ENCODE measurements at places on chromosomes 3 and 15.

DNA sequence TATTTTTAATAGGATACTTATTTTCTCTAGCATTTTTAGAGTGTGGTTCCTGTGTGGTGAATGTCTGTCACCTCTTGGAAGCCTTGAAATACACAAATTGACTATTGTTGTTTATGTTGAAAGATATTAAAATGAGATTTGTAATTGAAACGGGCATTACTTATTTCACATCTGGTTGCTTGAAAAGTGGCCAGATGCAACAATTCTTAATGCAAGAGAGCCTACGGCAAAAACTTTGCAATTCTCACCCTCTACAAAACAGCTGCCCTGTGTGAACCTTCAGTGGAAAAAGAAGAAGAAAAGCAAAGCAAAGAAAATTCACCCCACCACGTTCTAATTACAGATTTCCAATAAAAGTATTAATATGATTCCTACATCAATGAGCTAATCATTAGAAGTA, 46.6 kb downstream of the PPARG start:
- no peak for DNase-seq

- DNase-seq = no peak
These were observed 330 bp upstream of the TBC1D2B start for GRCh38 chr15:78077871-78078210.

DNA sequence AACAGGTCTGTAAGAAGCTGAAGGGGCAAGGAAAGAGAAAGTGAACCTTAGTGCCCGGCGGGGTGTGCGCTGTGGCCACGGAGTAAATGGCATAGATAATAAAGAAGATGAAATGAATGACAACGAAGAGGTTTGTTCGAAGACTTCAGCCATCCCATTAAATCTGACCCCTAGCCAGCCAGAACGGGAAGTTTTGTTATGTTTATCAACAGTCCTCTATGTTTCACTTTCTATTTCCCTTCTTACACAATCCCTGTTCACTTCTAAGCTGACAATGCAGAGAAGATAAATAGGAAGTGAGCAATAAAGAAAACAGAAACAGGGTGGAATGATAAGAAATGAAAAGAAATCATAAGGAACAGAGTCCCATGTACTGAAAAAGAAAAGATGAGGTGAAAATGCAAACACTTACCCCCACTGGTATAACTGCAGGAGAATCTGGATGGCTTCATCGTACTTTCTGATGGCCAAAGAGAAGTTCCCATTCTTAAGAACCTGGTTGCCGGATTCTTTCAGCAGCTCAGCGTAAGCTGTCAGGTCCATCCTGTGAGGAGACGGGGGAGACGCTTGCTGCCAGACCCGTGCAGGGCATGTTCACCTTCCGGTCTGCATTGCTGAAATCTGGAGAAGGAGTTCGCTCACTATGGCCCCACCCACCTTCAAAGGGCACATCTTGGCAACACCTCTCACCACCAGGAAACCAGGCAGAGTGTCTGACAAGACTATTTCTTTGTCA, 36.8 kb downstream of the TRANK1 start:
- peak; percentile 46 for DNase-seq

- no peak for DNase-seq
These were observed 373.3 kb upstream of the RBMS3 start for GRCh38 chr3:28907616-28908015.

DNA sequence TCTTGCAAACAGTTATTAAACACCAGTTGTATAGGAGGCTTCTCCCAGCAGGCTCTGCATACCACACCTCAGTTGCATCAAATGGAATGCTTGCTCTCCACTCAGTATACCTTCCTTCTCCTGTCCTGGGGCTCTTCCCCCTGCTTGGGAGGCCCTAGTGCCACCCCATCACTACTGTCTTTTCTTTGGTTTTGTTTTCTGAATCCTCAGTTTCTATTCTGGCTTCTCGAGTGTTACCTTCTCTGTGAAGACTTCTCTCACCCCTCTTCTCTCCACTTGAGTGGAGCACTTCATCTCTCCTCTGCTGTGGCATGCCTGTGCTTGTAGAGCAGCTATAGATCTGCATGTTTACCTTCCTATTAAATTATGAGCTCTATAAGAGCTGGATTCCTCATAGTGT, 75.7 kb upstream of the TPRG1 start:
- no peak for DNase-seq

Data from AG08396 (cell line).